ENCODE measurements at places on chromosomes 7 and 10.
A peak's percentile ranks its signal among the peaks of the same experiment; 100 is the strongest.

DNA sequence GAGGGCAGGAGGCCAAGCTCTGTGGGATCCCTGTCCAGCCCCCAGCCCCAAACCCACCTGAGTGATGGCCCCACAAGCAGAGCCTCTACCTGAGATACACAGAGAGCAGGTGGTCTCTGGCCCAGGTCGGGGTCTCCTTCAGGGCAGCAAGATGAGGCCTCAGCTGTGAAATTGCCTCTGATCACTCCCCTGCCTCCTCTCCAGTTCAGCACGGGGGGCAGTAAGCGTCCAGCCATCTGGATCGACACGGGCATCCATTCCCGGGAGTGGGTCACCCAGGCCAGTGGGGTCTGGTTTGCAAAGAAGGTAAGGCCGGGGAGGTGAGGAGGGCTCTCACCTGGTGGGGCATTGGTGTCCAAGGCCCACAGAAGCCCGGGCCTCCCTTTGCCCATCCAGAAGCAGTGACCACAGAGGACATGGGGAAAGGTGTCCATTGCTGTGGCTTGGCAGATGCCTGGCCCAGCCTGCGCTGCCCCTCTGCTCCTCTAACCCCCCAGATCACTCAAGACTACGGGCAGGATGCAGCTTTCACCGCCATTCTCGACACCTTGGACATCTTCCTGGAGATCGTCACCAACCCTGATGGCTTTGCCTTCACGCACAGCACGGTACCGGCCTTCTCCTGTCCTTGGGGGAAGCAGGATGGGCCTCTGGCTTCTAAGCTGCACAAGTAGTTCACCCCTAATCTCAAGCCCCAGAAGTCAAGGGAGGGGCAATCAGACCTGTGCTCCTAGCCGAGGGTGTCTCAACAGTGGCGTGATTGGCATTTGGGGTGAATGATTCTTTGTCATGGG, 3.1 kb downstream of the CPA1 start:
- no peak for DNase-seq

DNA sequence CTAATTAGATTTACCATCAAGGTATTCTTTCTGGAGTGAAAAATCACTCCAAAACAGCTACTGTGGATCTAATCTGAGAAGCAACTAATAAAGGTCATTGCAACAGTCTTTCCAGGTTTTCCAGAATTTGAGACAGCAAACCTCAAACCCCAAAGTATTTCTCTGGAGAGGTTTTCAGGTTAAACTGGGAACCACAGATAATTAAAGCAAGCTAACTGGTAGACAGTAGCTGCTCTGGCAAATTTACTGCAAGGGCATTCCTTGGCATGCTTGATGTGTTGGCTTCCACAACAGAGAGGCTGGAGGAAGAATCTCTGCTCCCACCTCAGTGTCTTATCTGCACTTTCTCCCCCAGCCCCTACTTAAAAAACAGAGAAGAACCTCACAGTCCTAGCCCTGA, 140.0 kb upstream of the NRBF2 start:
- no peak for DNase-seq

- DNase-seq: no peak
Measured at GRCh38 chr10:15238555-15239335, 70.3 kb upstream of the NMT2 start.

DNA sequence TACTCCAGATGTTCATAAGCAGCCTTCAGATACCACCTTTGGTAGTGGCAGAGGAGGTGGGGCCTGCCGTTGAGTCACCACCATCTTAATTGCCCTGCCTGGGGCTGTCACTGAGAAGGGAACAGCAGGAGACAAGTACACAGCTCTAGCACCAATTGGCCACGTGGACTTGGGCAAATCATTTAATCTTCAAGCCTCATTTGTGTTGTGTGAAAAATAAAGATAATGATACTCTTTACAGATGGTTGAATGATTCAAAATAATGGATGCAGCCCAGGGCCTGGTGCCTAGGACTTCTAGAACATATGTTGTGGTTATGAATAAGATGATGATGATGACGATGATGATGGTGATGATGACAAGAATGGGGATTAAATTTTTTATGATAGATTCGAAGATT, 111.9 kb upstream of the ADAM12 start:
- no peak for DNase-seq

DNA sequence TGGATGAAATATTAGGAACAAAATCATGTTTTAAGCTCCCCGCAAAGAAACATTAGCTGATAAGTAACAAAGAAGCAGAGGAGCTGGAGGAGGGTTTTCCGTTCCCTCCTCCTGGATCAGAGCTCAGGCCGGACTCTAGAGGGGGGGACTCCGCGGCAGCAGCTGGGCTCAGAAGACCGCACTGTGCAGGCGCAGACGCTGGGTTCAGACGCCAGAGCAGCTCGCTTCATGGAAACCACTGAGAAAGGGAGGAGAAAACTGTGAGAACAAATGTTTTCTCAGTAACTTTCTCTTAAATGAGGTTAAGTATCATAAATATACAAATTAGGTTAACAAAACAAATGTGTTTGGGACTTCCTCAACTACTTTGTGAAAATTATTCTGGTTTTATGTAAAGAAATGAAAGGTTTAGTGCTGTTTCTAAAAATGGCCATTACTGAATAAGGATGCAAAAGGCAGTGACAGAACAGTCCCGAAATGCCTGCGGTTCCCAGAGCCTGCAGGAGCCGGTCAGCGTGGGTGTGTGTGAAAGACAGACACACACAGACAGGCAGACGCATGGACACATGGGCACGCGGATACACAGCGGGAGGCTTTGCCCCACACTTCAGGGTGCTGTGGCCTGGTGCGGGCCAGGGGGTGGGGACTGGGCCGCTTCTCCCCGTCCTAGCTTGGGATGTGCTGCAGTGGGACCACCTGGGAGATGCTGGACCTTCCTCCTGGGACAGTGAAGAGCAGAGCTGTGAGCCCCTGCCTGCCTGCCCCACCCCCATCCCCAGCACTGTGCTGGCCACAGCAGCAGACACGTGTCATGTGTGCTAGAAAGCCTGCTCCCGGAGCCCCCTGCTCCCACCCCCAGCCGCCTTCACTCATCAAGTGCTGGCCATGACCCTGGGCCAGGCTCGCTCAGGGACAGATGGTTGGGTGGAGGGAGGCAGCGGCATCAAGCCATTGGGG, 20.3 kb upstream of the ADGRA1 start:
- DNase-seq: no peak

- DNase-seq: no peak
Measured at GRCh38 chr10:43375401-43376020, 4.1 kb downstream of the FXYD4 start.

- DNase-seq: no peak
Measured at GRCh38 chr7:30074422-30075030, 46.3 kb downstream of the PLEKHA8 start.

DNA sequence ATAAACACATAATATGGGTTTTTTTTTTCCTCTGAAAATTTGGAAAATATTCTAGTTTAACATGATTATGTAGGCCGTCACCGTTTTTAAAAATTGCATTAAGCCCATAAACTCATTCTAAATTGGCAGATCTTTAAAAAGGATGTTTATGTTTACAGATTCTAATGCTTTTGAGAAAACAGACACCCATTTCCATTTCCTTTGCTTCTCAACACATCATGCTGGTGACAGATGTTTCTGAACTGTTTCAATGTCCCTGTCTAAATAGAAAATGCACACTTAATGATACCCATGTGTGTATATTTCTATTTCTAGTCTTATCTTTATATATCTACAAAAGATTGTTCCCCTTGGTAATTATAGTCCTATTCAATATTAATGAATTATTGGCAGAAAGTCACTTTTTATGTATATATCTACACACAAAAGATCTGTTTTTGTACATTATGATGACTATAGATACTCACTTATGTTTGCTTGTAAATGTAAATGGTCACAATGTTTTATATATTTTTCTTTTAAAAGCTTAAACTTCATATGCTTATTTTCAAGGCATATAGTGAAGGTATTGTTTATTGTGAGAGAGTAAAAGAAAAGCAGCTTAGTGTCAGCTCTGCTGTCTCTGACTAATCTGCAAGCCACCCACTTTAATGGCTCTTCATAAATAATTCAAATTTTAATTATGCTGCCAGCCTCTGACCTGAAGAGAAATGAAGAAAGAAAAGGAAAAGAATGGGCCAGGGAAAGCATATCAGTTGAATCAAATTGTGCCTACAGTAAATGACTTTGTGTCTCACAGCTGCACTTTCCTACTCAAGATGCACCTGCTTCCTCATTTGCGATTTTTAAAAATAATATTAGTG, 179.4 kb downstream of the CACNA2D1 start:
- no peak for DNase-seq

DNA sequence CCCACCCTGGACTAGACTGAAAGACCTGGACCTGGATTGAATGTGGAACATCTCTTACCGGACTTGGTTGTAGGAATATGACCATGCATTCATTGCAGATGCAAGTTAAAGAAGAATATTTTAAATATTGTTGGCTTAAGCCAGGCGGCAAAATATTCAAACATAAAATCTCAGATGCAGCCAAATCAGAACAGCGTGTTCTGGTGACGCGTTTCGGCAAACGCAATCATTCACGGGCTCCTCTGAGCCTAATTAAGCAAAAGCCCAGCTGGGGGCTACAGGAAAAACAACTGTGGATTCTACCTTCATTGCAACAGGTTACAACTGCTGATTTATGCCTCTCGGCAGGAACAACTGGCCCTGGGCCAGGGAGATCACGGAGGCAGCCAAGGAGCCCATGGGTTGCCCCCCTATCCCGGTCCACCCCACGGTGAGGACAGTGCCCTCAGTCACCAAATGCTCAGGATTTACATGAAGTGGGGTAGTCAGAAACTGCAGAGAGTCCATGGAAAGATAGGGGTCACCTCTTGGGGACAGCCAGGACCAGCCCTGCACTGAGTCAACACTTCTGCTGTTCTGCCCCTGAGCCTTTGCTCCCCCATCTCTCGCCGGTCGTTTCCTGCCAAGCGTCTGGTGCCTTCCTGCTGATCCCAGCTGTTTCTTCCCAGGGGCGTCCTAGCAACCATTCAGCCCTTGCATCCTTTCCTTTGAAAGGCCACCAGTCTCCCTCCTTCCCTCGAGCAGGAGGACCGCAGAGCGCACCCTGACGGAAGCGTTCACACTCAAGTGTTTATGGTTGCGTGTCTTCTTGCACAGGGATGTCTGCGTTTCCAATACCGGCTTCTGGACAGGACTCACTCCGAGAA, 64.4 kb upstream of the SFMBT2 start:
- DNase-seq: no peak

- DNase-seq: peak; percentile 27
Measured at GRCh38 chr7:149624006-149624405, 126.4 kb upstream of the ZNF746 start.
